Body of pancreas (tissue), 4 donors: ENCODE measurements at places on chromosomes 6 and 20. TPM values are rescaled to one million over a fixed set of nuclear protein-coding genes. Genes with fewer than 3 reads are reported as not detected.

The RBBP8NL gene
- total RNA-seq: 2.3 TPM

The CGAS gene
- 4.0 TPM for total RNA-seq

The L3MBTL1 gene
- 10.1 TPM for total RNA-seq

- H3K27ac ChIP-seq: no peak overlapping the region
- no peak overlapping the region for H3K4me3 ChIP-seq
- no peaks in the 10 kb centered on the region for H3K27me3 ChIP-seq
- peaks cover 13% of the 10 kb centered on the region for H3K4me1 ChIP-seq
- peaks cover 5% of the 10 kb centered on the region for H3K36me3 ChIP-seq
- DNase-seq: no peak
Measured at GRCh38 chr20:34713194-34713943, 9.2 kb downstream of the TP53INP2 start.

DNA sequence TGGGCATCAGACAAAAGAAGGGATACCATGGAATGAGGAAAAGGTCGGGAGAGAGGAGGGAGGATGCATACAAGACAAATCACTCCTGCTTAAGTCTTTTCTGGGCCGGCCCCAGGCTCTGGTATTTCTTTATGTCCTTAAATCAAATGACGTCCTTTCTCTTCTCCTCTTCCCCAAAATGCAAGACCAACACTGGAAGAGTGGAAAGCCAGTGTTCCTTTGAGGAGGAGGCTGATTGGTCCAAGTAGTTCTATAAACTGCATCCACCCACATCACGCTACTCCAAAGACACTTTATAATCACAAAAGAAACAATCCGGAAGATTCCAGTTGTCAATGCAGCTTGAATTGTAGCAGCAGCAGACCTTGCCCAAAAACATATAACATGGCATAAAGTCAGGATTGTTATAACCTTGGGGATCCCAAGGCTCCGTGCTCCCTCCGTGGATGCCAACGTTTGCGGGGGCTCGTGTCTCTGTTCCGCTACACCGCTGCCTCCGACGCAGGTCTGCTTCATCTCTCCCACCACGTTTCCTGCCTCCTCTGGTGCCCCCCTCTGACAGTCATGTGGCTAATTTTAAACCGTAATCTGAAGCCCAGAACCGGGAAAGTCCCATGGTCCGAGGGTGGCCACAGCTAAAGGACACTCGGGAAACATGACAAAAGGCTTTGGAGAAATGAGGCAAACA, 47.1 kb downstream of the MCUR1 start:
- H3K27me3 ChIP-seq: no peaks in the 10 kb centered on the region
- DNase-seq: peak; percentile 19
- no peak overlapping the region for H3K27ac ChIP-seq

DNA sequence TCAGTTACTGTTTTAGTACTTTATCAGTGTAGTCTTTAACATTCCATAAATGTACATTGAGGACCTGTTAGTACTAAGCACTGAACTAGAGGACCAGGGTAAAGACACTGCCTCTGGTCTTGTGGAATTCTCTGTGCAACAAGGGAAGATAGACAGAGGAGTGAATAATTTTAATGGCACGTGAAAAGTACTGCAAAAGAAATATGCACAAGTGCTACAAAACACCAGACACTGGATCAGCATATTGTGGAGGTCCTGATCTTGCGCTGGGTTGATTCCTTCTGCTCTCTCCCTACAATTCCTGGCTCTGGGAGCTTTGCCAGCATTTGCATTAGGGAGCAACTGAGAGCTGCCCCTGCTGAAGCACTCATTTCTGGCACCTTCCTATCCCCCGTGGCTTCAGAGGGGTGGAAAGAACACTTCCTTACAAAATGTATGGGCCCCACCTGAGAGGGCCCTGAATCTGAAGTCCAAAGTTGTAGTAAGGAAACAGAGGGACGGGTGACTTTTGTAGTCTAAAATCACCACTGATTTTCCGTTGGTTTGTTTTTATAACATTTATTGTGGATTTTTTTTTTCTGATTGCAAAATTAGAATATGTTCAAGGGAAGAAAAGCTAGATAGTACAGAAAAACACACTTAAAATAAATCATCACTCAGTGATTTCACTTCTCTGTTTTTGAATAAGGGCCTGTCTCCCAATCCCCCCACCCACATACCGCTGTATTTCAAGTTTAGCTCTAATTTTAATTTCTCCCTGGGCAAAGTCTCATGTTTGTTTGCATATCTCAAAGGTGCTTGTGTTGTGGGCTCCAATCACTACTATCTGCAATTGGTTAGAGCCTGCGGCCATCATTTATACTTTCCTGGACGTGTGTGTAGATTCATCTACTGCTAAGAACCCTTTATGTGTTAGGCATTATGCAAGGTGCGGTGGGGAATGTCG, 4.9 kb downstream of the PKIG start:
- DNase-seq: no peak
- H3K4me1 ChIP-seq: no peaks in the 10 kb centered on the region
- H3K4me3 ChIP-seq: no peak overlapping the region
- H3K27ac ChIP-seq: no peak overlapping the region

- DNase-seq: peak; percentile 60
- no peaks in the 10 kb centered on the region for H3K36me3 ChIP-seq
- no peak overlapping the region for H3K27ac ChIP-seq
- no peaks in the 10 kb centered on the region for H3K27me3 ChIP-seq
Measured at GRCh38 chr20:16803965-16804792, 56.0 kb downstream of the OTOR start.

DNA sequence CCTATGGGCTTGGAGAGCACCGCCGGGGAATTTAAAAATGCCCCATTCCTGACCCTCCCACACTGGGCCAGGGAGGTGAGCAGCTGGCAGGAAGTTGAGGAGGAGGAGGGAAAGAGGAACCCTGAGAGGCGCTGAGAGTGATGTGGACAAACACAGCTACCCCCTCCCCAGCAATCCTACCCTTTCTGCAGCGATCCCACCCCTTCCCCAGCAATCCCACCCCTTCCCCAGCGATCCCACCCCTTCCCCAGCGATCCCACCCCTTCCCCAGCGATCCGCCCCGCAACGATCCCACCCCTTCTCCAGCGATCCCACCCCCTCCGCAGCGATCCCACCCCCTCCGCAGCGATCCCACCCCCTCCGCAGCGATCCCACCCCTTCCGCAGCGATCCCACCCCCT, 111.6 kb downstream of the SYCP2 start:
- no peak for DNase-seq
- no peak overlapping the region for H3K27ac ChIP-seq
- no peak overlapping the region for H3K4me3 ChIP-seq
- H3K4me1 ChIP-seq: peaks cover 10% of the 10 kb centered on the region
- no peaks in the 10 kb centered on the region for H3K36me3 ChIP-seq

GRCh38 chr6:106431972-106432371, 71.5 kb downstream of the CRYBG1 start:
- H3K27me3 ChIP-seq: no peaks in the 10 kb centered on the region
- no peak overlapping the region for H3K4me3 ChIP-seq
- H3K36me3 ChIP-seq: no peaks in the 10 kb centered on the region
- no peak for DNase-seq
- H3K27ac ChIP-seq: no peak overlapping the region
- no peaks in the 10 kb centered on the region for H3K4me1 ChIP-seq

DNA sequence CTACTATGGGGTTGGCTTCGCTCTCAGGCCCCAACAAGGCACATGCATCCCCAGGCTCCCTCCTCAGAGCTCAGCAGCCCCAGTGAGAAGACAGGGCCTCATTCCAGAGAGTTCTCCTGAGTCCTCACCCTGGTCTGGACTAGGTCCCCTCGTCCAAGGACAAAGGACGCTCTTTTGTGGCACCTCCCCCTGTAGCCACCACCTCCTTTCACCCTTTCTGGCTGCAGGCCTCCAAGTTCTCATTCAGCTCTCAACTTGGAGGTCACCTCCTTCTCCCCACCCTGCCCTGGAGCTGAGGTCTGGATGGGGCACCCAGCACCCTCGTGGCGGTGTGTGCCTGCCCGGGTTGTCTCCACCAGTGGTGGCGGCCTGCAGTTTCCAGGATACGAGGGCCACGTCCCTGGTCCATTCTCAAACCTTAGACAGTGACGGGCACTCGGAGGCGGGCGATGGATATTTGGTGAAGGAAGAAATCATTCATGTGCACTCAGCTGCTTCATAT, 2.5 kb downstream of the UNC93A start:
- no peaks in the 10 kb centered on the region for H3K27me3 ChIP-seq
- no peaks in the 10 kb centered on the region for H3K4me1 ChIP-seq
- H3K27ac ChIP-seq: no peak overlapping the region
- no peak overlapping the region for H3K4me3 ChIP-seq
- H3K36me3 ChIP-seq: no peaks in the 10 kb centered on the region

- no peaks in the 10 kb centered on the region for H3K4me1 ChIP-seq
- H3K4me3 ChIP-seq: no peak overlapping the region
- H3K27ac ChIP-seq: no peak overlapping the region
- H3K27me3 ChIP-seq: no peaks in the 10 kb centered on the region
- DNase-seq: no peak
- H3K36me3 ChIP-seq: no peaks in the 10 kb centered on the region
Measured at GRCh38 chr20:49790077-49790798, 22.4 kb upstream of the SLC9A8 start.

DNA sequence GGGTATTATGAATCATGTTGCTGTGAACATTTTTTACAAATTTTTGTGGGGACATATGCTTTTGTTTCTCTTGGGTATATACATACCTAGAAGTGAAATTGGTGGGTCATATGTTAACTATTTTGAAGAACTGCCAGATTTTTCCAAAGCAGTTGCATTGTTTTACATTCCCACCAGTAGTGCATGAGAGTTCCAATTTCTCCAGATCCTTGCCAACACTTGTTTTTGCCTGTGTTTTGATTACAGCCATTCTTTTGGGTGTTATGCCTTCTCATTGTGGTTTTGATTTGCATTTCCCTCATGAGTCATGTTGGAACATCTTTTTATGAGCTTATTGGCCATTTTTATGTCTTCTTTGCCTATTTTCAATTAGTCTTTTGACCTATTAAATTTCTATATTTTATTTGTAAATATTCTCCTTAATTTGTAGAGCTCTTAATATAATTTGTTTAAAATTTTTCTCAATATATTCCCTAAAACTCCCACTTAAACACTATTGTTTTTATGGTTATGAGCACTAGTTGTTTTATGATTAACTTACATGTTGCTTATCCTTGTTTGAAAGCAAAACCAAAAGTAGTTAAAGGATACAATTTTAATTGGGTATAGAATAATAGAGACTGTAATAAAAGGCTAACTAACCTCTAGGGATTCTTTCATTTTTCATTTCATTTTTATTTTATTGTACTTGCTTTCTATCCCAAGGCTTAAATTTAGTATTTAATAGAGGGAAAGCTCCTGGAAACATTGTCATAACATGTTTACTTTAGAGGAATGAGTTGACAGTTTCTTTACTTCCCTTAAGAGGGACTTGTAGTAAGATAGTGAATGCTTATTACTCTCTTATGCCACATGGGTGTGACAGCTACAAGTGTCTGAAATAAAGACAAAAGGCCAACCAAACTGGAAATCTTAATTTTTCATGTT, 5.5 kb downstream of the UBR2 start:
- H3K27ac ChIP-seq: no peak overlapping the region
- peaks cover 50% of the 10 kb centered on the region for H3K4me1 ChIP-seq
- no peaks in the 10 kb centered on the region for H3K27me3 ChIP-seq
- DNase-seq: no peak
- no peaks in the 10 kb centered on the region for H3K36me3 ChIP-seq
- H3K4me3 ChIP-seq: no peak overlapping the region

- peak; percentile 68 for DNase-seq
- H3K27me3 ChIP-seq: no peaks in the 10 kb centered on the region
- H3K27ac ChIP-seq: no peak overlapping the region
- no peaks in the 10 kb centered on the region for H3K36me3 ChIP-seq
- no peak overlapping the region for H3K4me3 ChIP-seq
- H3K4me1 ChIP-seq: no peaks in the 10 kb centered on the region
Measured at GRCh38 chr6:35552285-35552917, 39.7 kb upstream of the TULP1 start.

DNA sequence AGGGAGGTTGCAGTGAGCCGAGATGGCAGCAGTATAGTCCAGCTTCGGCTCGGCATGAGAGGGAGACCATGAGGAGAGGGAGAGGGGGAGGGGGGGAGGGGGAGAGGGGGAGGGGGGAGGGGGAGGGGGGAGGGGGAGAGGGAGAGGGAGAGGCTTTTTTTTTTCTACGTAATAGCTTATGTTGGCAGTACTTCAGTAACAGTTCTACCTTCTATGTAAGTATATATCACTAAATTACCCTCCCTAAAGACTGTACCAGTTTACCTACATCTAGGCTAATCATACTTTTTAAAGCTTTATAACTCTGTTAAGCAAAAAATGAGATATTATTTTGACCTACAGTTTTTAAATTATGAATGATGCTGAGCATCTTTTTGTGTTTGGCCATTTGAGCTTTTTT, 13.6 kb downstream of the TM9SF4 start:
- no peaks in the 10 kb centered on the region for H3K27me3 ChIP-seq
- DNase-seq: no peak

- peak overlapping the region; percentile 10 for H3K27ac ChIP-seq
- peaks cover 12% of the 10 kb centered on the region for H3K4me1 ChIP-seq
- H3K4me3 ChIP-seq: no peak overlapping the region
- no peaks in the 10 kb centered on the region for H3K36me3 ChIP-seq
- DNase-seq: no peak
Measured at GRCh38 chr6:6806844-6807518, 218.5 kb downstream of the LY86 start.

DNA sequence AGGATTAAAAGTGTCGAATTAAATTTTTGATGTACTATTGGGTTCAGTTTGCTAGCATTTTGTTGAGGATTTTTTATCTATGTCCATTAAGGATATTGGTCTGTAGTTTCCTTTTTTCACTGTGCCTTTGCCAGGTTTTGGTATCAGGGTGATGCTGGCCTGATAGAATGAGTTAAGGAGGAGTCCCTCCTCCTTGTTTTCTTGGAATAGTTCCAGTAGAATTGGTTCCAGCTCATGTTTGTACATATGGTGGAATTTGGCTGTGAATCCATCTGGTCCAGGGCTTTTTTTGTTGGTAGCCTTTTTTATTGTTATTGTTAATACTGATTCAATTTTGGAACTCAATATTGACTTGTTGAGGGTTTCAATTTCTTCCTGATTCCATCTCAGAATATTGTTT, 141.8 kb downstream of the SIM1 start:
- no peak for DNase-seq
- H3K27ac ChIP-seq: no peak overlapping the region
- H3K27me3 ChIP-seq: no peaks in the 10 kb centered on the region
- H3K4me1 ChIP-seq: no peaks in the 10 kb centered on the region

GRCh38 chr6:161073930-161074329, 82.4 kb downstream of the MAP3K4 start:
- H3K27me3 ChIP-seq: no peaks in the 10 kb centered on the region
- no peak for DNase-seq

DNA sequence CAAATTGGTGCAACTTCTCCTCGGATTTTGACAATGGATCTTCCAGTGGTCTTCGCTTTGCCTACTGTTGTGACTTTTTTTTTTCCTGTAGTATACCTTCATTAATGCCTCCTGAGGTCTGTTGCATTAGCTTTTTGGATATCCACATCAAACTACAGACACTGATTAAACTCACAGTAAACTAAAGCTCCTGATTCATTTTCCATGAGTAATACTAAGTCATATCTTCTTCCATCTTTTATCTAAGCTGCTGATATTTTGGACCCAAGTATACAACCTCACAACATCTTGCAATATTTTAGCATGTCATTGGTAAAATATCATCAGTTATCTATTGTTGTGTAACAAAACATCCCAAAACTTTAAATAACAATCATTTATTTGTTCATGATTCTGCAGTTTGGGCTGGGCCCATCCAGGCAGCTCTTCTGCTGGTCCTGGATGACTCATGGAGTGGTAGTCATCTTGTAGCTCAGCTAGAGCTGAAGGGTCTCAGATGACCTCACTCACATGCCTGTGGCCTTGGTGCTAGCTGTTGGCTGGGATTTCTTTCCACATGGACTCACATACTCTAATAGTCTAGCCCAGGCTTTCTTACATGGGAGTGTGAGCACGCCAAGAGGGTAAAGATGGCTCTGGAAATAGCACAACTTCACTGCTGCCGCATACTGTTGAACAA, 78.3 kb upstream of the SRSF6 start:
- no peaks in the 10 kb centered on the region for H3K4me1 ChIP-seq
- H3K4me3 ChIP-seq: no peak overlapping the region
- H3K36me3 ChIP-seq: no peaks in the 10 kb centered on the region
- no peak for DNase-seq
- H3K27ac ChIP-seq: no peak overlapping the region
